ENCODE measurements at places on chromosomes 12 and 14. TPM values are rescaled to one million over a fixed set of nuclear protein-coding genes. Genes with fewer than 3 reads are reported as not detected.

DNA sequence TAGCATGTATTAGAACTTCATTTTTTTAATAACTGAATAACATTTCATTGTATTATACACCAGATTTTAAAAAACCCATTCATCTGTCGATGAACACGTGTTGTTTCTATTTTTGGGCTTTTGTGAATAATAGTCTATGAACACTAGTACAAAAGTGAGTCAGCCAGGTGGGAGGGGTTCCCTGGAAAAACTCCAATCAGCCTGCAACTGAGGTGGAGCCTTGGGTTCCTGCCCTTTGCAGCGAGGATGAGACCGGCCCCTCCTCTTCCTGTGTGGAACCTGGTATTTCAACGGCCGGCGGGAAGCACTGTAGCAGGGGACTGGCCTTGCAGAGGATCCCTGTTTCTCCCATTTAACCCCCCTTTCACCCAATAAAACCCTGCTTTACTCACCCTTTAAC, 56.1 kb downstream of the LMNTD1 start:
- DNase-seq: no peak

Gene HOXC12
- total RNA-seq: not detected

Gene SLC25A47
- 191 TPM for total RNA-seq

Gene DPPA3
- not detected for total RNA-seq

DNA sequence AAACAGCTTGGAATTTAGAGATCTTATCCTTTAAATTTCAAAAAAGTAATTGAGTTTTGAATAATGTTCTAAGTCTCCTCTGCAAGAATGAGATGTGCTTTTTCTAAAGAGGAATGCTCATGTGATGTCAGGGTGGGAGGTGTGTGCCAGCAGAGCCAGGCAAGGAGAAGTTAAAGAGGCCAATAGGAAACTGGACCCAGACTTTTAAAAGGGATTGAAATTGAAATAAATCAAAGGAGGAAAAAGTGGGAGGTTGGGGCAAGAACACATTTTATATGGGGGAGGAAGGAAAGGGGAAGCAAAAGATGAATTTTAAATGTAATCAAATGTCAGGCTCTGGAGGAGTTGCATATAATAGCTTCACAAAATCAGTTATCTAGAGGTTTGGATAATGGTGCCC, 126.1 kb downstream of the FIGNL2 start:
- no peak for DNase-seq

GRCh38 chr12:92467886-92468285, 234.9 kb upstream of the PLEKHG7 start:
- DNase-seq: no peak

GRCh38 chr12:2891240-2892053, 756 bp downstream of the TULP3 start:
- peak; percentile 53 for DNase-seq

GRCh38 chr14:72793156-72793939, 100.6 kb downstream of the DPF3 start:
- DNase-seq: no peak

- no peak for DNase-seq
Observed at GRCh38 chr12:22115711-22116110, 69.7 kb downstream of the CMAS start.

DNA sequence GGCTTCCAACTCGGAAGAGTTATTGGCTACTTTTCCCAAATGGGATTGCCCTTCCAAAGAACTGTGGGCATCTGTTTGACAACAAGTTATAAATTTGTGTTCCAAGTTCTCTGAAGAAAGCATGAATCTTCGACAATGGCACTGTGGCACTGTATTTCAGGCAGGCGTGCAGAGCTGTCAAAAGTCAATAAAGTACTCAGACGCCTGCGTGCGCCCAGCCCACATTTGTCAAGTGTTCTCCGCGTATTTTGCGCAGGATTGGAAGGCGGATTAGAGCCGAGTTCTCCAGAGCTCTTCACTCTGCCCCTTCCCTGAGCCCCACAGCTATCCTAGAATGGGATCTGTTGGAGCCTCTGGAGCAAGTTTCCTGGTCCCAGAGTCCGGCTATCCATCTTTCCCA, 103.2 kb downstream of the SLC25A47 start:
- DNase-seq: no peak

Gene SIX1
- total RNA-seq: not detected

Gene FOXG1
- not detected for total RNA-seq

DNA sequence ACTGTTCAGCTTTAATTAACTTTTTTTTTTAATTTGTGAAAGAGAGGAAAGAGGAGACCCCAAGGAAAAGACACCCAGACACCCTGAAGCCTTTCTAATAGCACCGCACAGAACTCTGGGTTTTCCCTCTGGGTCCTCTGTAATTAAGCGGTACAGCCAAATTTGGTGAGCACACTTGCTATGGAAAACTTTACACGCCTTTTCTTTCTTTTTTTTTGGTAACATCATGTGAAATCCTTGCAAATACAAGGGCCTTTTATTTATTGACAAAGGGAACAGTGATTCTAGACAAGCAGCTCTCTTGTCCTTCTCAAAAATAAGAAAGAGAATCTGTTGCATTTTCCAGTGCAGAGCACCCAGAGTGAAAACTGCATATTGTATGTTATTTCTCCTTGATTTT, 44.4 kb upstream of the CPM start:
- no peak for DNase-seq

Gene GLIPR1L1
- total RNA-seq: not detected

Gene P3H3
- total RNA-seq: 1.4 TPM

DNA sequence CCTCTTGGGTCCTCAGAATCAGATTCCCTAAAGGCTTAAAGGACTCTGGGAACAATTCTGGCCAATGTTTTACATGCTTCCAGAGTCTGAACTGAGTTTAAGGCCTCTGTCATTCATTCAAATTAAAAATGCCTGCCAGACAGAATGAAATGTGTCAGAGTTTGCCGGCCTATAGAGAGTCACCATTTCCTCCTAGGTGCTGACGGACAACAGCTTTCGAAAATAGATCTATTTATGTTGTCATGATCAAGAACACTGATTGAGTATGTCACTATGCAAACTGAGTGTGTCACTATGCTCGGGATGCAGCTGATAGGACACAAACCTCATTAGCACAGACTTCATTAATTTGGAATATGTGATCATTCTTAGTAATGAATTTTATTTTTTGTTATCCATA, 151.4 kb upstream of the TMCC3 start:
- DNase-seq: no peak

Gene LBHD2
- not detected for total RNA-seq

DNA sequence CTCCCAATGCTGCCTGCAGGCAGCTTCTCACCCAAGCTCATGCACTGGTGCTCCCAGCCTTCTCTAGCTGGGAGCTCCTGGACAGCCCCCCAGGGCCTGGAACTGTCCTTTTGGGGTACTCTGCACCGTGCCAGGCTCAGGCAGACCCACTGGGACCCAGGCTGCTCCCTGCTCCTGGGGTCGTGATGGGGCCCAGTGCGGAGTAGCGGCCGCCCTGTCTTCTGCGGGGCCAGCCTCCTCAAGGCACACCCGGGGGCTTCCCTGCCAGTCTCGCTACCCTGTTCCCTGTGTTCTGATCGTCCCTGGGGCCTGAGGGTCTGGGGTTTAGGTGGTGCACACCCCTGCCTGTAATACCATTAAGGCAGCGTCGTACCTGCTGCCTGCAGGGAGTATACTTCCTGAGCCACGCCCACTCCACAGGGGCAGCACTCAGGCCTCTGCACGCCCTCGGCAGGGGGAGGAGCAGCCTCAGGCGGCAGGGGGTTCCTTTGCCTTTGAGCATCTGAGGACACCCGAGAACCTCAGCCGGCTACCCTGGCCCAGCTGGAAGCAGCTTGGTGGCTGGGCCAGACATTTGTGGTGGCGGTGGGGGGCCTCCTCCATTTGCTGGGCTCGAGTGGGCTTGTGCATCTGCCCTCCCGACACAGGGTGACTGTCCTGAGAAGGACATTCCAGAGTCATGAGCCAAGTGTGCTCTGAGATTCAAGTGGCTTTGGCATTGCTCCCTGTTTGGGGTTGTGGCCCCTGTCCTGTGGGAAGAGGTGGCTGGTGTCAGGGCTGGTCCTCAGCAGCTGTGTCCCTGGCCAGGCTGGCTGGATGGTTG, 9.2 kb upstream of the CRIP2 start:
- no peak for DNase-seq

Gene CPNE6
- total RNA-seq: 0.40 TPM

GRCh38 chr14:36588119-36588518, 5.7 kb upstream of the NKX2-8 start:
- no peak for DNase-seq

DNA sequence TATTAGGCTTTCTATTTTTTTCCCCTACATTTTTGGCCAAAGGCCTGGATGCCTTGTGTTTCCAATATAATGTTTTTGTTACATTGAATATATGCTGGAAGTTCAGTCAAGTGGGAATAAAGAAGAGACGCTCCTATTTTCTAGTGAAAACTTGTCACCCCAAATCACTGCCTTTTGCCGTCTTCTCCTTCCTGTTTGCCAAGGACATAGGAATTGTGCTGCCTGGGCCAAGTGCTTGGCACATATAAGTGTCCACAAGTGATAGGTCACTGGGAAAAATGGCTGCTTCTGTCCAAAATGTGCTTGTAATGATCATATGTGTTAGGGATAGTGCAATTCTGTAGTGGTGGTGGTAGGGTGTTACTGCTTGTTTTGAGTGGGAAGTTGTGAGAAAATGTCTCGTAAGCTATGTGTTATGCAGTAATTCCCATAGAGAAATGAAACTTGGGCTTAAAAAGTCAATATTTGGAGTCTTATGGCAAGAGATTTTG, 11.6 kb upstream of the KCNJ8 start:
- no peak for DNase-seq

Gene NPFF
- total RNA-seq: not detected

Gene PZP
- 0.70 TPM for total RNA-seq

Data from left lobe of liver (tissue), 2 donors.